Kidney (tissue), 22 donors: ENCODE measurements at places on chromosomes 4 and X. TPM values are rescaled to one million over a fixed set of nuclear protein-coding genes. Genes with fewer than 3 reads are reported as not detected.

- DNase-seq: no peak
These were observed 345.3 kb upstream of the LCORL start for GRCh38 chr4:18366892-18367291.

DNA sequence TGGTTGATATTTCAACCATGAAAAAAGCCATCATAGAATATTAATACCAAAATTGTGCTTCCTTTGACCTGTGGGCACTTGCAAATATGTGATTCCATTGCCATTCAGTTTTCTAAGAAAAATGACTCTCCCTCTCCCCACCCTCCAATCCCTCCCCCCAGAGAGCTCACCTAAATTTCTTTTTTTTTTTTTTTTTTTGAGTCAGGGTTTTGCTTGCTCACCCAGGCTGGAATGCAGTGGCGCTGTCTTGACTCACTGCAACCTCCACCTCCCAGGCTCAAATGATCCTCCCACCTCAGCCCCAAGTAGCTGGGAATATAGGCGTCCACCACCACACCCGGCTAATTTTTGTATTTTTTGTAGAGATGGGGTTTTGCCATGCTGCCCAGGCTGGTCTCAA is 47.0 kb downstream of the SNX25 start:
- DNase-seq: no peak

The POU3F4 gene
- 1.1 TPM for total RNA-seq

DNA sequence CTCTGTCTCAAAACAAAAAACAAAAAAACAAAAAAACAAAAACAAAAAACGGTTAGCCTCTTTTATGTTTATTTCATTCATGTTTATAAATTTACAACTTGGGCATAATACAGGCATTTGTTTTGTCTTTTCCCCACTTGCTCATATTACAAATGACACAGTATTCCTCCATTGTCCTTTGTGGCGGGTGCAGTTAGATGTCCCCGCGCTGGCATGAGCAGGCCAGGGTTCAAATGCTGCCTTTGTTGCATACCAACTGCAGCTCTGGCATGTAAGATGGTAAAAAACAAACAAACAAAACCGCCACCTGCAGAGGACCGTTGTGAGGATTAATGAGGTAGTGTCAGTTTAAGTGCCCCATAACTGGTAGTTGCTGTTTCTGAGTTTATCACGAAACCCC is 16.1 kb upstream of the HPF1 start:
- DNase-seq: no peak

DNA sequence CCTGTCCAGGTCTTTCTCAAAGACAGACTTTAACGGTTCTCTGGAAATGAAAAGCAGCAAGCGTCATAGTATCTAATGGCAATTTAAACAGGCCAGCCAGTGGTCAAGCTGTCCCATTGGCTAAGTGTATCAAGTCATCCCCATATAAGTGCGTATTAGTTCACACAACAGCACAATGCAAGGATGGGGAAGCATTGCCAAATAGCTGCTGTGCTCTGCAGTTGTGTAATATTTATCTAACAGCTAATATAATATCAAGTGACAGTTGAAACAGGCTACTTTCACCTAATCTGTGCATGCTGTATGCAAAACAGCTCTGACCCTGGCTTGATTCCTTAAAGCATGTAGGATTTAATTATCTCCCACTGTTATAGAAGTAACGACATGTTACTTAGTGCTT is 134.8 kb upstream of the PPARGC1A start:
- DNase-seq: no peak

The GPM6B gene
- total RNA-seq: 16.0 TPM

The PSAPL1 gene
- not detected for total RNA-seq

The GPR173 gene
- total RNA-seq: 5.4 TPM

DNA sequence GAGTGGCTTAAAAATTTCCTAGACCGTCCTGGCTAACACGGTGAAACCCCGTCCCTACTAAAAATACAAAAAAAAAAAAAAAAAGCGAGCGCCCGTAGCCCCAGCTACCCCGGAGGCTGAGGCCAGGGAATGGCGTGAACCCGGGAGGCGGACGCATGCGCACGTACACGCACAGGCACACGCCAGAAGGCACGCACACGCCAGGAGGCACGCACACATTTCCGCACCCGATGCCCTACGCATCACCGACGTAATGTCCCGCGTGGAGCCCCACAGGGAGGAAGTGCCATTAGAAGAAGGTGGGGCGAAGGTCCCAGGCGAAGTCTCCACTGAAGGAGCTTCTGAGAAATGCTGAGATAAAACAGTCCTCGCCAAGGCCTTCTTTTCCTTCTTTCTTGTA is 41.4 kb downstream of the NLGN4X start:
- DNase-seq: no peak

DNA sequence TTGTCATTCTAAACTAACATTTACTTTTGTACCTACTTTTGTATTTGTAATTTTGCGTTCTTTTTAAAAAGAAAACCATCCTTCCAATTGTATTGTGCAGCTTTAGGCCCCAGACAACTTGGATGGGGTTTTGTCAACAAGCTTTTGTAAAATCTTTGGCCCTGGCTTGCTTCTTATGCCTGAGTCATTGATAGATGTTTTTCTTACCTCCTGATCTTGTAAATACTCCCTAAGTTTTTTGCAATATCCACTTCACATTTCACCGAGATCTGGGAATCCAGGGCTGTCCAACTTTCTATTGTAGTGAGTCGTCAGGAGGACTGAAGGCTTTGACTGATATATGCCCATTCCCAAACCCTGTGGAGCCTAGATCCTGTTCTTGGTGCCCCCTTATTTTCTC is 126.9 kb upstream of the GUCY1A1 start:
- DNase-seq: no peak

DNA sequence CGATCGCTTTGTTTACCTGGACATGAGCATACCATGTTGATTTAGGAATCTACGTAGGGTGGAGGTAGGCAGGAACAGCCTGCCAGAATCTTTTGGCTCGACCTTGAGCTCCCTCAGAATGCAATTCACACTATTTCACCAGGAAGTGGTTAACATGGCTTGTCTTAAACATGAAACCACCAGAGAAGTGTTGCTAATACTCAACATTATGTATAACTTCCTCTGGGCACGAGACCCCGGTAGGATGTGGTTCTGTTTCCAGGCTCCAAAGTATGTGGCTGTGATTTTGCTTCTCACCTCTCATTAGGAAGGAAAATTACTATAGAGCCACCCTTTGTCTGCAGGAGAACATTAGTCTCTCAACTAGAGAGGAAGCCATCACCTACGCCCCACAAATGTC is 59.0 kb upstream of the VCX3B start:
- DNase-seq: no peak

DNA sequence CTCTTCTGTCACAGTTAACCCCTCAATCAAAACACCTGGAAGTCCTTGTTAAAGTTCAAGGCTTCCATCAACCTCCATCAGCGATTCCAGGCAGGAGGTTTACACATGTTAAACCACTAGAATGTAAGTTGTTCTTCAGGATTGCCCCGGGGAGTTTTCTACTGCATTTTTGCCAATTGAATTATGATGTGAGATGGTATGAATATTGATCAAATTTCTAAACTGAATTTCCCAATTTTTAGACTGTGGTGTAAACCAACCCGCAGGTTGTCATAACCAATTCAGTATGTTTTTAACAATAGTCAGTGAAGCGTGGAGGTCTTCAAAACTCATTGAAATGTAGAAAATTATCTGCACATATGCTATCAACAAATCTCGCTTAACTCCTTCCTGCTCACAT is 21.2 kb upstream of the TENM3 start:
- DNase-seq: no peak

The FRMD7 gene
- 0.19 TPM for total RNA-seq

- DNase-seq: peak; percentile 25
These were observed 8.8 kb downstream of the DDX53 start for GRCh38 chrX:23008431-23009099.

The ALG13 gene
- 45.5 TPM for total RNA-seq

DNA sequence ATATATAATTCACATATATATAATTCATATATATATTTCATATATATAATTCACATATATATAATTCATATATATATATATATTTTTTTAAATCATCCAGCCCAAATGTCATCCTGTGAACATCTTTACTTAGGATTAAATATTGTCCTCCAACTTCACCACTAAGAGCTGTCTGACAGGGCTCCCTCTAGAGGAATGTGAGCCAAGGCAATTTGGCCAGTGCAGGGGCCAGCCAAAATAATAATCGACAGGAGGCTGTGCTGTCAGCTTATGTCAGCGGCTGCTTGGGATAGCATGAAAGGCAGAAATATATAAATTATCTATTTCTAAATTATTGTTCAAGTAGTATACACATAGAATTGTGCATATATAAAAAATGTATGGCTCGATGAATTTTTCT is 29.5 kb downstream of the EGFL6 start:
- no peak for DNase-seq

The TRIM75 gene
- total RNA-seq: not detected

- DNase-seq: no peak
These were observed 16.9 kb downstream of the SPIN2B start for GRCh38 chrX:57104406-57104805.

The SLC2A9 gene
- 47.6 TPM for total RNA-seq

The MCUB gene
- total RNA-seq: 15.2 TPM

GRCh38 chrX:19496711-19497110 is 18.6 kb downstream of the MAP3K15 start:
- no peak for DNase-seq

- DNase-seq: no peak
These were observed 58.5 kb downstream of the HAUS3 start for GRCh38 chr4:2183394-2183793.

DNA sequence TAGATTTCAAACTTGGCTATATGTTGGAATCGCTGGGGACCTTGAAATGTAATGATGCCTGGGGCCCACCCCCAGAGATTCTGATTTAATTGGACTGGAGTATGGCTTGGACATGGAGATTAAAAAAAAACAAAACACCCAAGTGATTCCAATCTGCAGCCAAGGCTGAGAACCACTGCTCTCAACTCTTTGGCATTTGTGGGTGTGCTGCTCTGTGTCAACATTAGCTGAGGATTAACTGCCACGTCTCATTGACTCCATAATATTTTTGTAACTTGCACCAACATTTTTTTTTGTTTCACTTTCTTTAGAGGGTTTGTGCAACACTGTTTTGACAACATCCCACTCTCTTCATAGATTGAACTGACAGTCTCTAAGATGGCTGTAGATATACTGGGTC is 41.1 kb upstream of the PDK3 start:
- no peak for DNase-seq

DNA sequence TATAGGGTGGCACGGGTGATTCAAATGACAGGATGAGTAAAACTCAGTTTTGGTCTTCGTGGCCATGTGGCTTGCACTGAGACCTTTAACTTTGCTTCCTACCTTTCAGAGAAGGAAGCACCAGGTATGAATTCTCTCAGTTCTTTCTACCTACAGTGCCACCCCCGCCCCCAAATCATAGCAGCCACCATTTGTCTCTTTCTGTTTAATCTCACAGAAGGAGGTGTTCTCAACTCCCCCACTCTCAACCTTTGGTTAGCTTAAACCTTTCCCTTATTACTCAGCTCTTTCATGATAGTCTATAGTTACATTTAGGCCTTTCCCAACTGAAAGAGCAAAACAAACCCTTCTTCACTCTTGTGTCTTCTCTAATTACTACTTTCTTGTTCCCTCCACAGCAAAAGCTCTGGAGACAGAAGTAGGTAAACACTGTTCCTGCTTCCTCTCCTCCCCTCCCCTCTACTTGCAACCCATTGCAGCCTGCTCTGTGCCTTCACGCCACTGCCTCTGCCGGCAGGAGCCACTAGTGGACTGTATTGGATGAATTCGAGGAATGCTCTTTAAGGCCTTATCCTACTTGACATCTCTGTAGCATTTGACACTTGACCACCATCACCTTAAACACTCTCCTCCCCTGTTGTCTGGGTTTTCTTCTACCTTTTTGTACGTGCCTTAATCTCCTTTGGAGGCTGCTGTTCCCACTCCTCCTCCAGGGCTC is 123.7 kb downstream of the AFF1 start:
- peak; percentile 78 for DNase-seq

The NDUFA1 gene
- 114 TPM for total RNA-seq

The MOSPD2 gene
- 14.4 TPM for total RNA-seq

DNA sequence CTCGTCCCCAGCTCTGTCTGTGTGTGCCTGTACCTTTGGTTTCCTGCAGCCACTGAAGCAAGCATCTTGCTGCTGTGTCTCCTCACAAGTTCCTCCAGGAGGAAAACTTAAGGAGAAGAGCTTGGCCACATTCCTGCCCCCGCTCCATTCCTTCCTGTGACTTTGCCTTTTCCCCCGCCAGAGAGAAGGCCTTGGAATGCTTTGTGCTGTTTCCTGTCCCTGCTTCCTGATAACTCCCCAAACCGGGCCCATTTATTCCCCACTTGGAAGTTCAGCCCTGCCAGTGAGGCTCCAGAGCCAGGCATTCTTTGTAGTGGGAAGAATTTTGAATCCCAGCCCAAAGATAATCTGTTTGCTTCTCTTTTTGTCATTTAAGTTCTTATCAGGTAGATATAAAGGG is 33.1 kb downstream of the SMIM10L2A start:
- no peak for DNase-seq

GRCh38 chr4:2436761-2437474 is 18.2 kb downstream of the CFAP99 start:
- DNase-seq: peak; percentile 70

DNA sequence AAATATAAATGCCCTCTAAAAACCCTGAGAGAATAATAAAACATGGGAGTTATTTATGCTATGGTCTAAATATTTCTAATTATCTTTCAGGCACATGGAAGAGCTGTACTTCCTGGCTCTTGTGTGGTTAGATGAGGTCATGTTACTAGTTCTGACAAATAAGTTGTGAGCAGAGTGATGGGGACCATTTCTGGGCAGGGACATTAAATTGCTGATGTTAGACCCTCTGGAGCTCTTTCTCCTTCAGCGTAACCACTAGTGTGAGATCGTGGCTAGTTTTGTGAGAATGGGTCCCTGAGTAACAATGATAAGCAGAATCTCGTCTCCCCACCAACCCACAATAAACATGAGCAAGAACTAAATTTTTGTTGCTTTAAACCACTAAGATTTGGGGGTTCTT is 108.0 kb downstream of the MAML3 start:
- no peak for DNase-seq

DNA sequence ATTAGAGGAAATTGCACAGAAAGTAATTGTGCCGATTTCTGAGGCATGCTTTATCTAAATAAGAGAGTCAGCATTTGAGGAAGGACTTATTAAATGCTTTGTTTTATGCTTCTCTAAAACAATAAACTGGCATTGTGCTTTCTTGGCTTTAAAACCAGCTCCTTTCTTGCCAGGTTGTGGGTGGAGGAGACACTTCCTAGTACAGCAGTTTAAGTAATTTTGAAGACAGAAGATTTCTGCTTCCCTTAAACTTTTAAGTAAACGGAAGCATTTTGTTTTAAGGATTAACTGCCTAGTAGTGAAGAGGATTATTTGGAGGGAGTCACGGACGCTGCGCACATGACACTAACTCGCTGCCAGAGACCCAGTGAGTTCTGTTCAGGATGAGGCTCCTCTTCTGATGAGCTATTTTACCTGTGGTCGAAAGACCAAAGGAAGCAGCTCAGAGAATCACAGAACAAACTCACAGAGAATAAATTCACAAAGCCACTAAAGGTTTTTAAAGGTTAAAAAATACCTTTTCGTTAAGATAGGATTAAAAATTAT is 169.5 kb downstream of the TLL1 start:
- no peak for DNase-seq

The CITED1 gene
- 3.8 TPM for total RNA-seq
